Glutamatergic neuron (in vitro differentiated cells): ENCODE measurements at places on chromosomes 16 and 17.

DNA sequence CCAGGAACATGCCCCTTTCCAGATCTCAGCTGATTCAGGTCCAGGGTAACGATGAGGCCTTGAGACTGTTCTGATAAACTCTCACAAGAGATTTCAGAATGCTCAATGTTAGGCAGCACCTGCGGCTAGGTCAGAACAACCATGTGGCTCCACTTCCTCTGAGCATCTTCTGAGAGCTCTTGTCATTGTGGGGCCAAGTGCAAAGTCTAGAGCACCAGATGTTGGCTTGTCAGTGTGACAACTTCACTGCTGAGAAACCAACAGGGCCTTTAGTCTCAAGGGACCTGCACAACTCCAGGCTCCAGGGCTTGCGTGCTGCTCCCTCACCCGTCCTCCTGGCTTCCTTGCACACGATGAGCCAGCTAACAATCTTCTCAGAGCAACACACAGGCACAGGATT lies 29.0 kb downstream of the FCSK start:
- no peak overlapping the region for H3K27ac ChIP-seq
- no peaks in the 10 kb centered on the region for H3K4me1 ChIP-seq
- H3K4me3 ChIP-seq = no peak overlapping the region

DNA sequence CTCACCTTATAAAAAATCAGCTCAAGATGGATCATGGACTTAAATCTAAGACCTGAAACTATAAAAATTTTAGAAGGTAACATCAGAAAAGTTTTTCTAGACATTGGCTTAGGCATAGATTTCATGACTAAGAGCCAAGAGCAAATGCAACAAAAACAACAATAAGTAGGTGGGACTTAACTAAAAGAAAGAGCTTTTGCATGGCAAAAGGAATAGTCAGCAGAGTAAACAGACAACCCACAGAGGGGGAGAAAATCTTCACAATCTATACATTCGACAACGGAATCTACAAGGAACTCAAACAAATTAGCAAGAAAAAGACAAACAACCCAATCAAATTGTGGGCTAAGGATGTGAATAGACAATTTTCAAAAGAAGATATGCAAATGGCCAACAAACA lies 368.4 kb upstream of the KIF2B start:
- H3K4me3 ChIP-seq = no peak overlapping the region
- peaks cover 14% of the 10 kb centered on the region for H3K36me3 ChIP-seq
- no peaks in the 10 kb centered on the region for H3K4me1 ChIP-seq
- no peak overlapping the region for H3K27ac ChIP-seq
- H3K27me3 ChIP-seq = no peaks in the 10 kb centered on the region

GRCh38 chr16:66619534-66620428 lies 15.3 kb downstream of the CMTM3 start:
- H3K4me3 ChIP-seq = no peak overlapping the region
- no peak for DNase-seq
- no peaks in the 10 kb centered on the region for H3K36me3 ChIP-seq
- no peak overlapping the region for H3K27ac ChIP-seq
- peaks cover 5% of the 10 kb centered on the region for H3K27me3 ChIP-seq

- peaks cover 45% of the 10 kb centered on the region for H3K4me1 ChIP-seq
- H3K36me3 ChIP-seq = peaks cover 3% of the 10 kb centered on the region
- H3K27me3 ChIP-seq = peaks cover 25% of the 10 kb centered on the region
Measured at GRCh38 chr17:40350689-40351358, 13.7 kb downstream of the GJD3 start.

DNA sequence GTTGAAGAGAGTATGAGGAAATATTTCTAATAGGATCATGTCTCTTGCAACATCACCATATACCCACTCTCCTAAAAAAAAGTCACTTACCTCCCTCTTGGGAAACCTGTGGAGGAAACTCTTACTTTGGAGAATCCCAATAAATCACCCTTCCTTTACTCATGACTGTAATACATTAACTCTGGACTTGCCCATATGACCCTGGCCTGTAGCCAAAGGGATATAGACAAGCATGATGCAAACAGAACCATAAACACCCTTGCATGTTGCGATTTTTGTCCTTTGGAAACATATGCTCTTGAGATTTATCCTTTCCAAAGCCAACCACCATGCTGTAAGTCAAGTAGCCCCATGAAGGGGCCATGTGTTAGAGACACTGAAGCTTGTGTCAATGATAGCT lies 19.5 kb downstream of the CDH11 start:
- H3K27me3 ChIP-seq = no peaks in the 10 kb centered on the region
- H3K4me1 ChIP-seq = peaks cover 15% of the 10 kb centered on the region
- H3K36me3 ChIP-seq = no peaks in the 10 kb centered on the region
- DNase-seq = no peak

DNA sequence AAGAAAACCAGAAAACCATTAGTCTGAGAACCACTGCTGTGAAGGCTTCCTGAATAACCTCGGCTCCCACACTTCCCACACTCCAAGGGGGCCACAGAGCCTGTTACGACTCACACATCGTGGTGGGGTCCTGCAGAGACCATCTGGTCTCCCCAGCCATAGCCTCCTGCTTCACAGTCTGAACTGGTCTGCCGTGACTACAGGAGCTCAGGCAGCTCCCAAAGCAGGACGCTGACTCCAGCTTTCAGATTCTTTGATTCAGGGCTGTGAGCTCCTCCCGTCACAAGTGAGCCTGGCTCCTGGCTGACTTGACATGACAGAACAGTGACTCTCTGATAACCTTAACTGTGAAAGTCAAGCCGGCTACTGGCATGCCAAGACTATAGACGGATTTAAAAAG lies 37.8 kb downstream of the CYB5D2 start:
- no peaks in the 10 kb centered on the region for H3K36me3 ChIP-seq
- no peak overlapping the region for H3K27ac ChIP-seq
- peaks cover 2% of the 10 kb centered on the region for H3K27me3 ChIP-seq
- H3K4me1 ChIP-seq = no peaks in the 10 kb centered on the region
- no peak for DNase-seq
- H3K4me3 ChIP-seq = no peak overlapping the region

DNA sequence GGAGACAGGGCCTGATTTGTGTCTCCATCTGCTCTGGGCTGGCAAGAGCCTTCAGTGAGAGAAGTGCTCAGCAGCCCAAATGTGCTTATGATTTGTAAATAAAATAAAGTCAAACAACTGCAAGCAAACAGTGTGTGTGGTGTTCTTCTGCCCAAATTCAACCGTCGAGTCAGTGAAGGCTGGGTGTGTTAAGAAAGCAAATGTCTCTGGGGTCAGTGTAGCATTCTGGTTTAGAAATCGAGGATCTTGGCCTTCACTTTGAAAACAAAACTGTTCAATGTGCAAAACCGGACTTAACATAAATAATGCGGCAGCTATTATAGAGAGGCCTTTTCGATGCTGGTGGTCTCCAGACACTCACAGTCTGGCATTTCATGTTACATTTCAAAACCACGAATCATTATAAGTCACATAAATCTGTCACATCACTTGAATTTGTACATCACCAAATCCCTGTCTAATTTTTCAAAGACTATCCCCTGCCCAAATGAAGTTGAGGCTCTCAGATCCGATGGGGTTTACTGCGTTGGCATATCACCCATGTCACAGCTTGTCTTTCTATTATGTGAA lies 158.6 kb upstream of the MYOCD start:
- H3K4me1 ChIP-seq = peaks cover 14% of the 10 kb centered on the region
- no peaks in the 10 kb centered on the region for H3K36me3 ChIP-seq
- no peak for DNase-seq
- H3K27me3 ChIP-seq = no peaks in the 10 kb centered on the region
- no peak overlapping the region for H3K27ac ChIP-seq

DNA sequence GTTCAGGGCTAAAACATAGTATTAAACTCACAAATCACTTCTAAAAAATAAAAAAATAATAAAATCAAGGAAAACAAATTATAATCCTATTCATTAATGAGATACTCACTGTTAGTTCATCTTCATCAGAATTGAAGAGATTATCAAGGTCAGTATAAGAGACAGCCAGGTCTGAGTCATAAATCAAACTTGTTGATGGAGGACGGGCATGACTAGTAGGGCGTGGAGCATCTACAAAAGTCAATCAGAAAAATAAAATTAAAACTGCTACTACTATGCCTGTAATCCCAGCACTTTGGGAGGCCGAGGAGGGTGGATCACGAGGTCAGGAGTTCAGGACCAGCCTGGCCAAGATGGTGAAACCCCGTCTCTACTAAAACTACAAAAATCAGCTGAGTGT lies 59.1 kb upstream of the INTS2 start:
- H3K4me3 ChIP-seq = no peak overlapping the region
- no peak overlapping the region for H3K27ac ChIP-seq
- no peaks in the 10 kb centered on the region for H3K4me1 ChIP-seq
- DNase-seq = no peak
- H3K36me3 ChIP-seq = no peaks in the 10 kb centered on the region

- peaks cover 3% of the 10 kb centered on the region for H3K27me3 ChIP-seq
- no peak overlapping the region for H3K27ac ChIP-seq
- H3K4me1 ChIP-seq = no peaks in the 10 kb centered on the region
- no peak overlapping the region for H3K4me3 ChIP-seq
- no peaks in the 10 kb centered on the region for H3K36me3 ChIP-seq
Measured at GRCh38 chr17:35315283-35315682, 58.1 kb downstream of the SLFN11 start.

DNA sequence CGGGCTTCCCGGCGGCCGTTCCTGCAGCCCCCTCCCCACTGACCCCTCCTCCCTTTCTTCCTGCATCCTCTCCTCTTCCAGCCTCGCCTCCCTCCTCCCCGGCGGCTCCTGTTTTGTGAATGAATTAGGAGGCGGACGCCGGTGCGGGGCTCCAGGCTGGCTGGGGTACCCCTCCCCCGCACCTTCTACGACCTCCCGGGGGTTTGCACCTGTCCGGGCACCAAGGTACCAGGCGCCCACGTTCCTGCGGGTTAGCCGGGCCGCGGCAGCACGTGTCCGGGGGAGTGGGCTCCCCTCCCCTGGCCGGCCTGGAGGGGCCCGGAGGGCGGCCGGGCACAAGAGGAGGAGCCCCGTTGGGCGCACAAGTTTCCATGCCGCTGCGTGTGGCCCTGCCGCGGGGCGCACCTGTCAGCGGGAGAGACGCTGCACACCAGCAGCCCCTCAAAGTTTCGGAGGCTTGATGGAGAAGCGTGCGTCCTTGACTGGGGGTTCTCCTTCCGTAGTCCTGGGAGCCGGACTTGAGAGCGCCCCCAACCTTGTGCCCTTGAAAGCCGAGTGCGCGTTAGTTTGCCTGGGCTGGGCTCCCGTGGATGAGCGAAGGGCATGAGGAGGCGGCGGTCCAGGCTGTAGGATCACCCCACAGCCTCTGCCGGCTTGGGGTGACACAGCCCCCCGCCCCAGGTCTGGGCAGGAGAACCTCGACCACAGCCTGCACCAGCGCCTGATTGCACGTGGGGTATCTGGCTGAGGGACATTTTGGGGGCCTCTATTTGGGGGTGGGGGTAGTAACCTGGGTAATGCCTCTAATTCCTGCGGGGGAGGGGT lies 1.2 kb downstream of the HAS3 start:
- DNase-seq = peak; percentile 36

- peaks cover 27% of the 10 kb centered on the region for H3K4me1 ChIP-seq
- H3K27ac ChIP-seq = peak overlapping the region; percentile 89
- H3K36me3 ChIP-seq = no peaks in the 10 kb centered on the region
- H3K27me3 ChIP-seq = peaks cover 3% of the 10 kb centered on the region
- H3K4me3 ChIP-seq = no peak overlapping the region
Measured at GRCh38 chr17:29749045-29749825, 126.5 kb upstream of the CORO6 start.

DNA sequence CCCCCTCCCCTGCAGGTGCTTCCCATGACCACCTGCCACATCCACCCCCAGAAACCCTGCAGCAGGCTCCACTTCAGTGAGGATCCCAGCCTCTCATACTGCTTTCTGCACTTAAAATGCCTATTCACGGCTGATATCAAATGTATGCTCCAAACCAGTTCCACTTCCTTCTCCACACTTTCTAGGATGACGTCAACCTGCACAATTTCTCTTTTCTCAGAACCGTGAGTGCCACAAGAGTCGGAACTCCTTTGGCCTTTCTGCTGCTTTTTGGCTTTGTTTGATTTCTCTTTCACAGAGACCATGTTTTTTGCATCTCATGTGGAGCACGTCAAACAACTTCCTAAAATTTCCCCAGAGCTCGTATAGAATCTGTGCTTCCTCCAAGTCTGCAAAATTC lies 378.8 kb upstream of the TNRC6C start:
- no peak overlapping the region for H3K27ac ChIP-seq
- peaks cover 1% of the 10 kb centered on the region for H3K4me1 ChIP-seq
- H3K36me3 ChIP-seq = no peaks in the 10 kb centered on the region
- DNase-seq = no peak

- H3K27ac ChIP-seq = no peak overlapping the region
- peaks cover under 1% of the 10 kb centered on the region for H3K36me3 ChIP-seq
- H3K4me3 ChIP-seq = no peak overlapping the region
- DNase-seq = no peak
Measured at GRCh38 chr16:54006693-54007092, 279.9 kb downstream of the IRX3 start.

- H3K36me3 ChIP-seq = peaks cover 13% of the 10 kb centered on the region
- H3K4me3 ChIP-seq = no peak overlapping the region
- DNase-seq = no peak
- H3K27ac ChIP-seq = no peak overlapping the region
- no peaks in the 10 kb centered on the region for H3K4me1 ChIP-seq
- peaks cover 2% of the 10 kb centered on the region for H3K27me3 ChIP-seq
Measured at GRCh38 chr17:63023049-63023448, 57.0 kb downstream of the TANC2 start.

GRCh38 chr16:81582655-81583441 lies 138.2 kb downstream of the CMIP start:
- peaks cover 3% of the 10 kb centered on the region for H3K27me3 ChIP-seq
- H3K27ac ChIP-seq = peak overlapping the region; percentile 84
- no peak for DNase-seq
- no peak overlapping the region for H3K4me3 ChIP-seq
- peaks cover 34% of the 10 kb centered on the region for H3K4me1 ChIP-seq

GRCh38 chr16:2238150-2238837 lies 2.0 kb downstream of the DNASE1L2 start:
- no peak for DNase-seq
- H3K27ac ChIP-seq = no peak overlapping the region
- no peaks in the 10 kb centered on the region for H3K4me1 ChIP-seq
- no peak overlapping the region for H3K4me3 ChIP-seq
- peaks cover 4% of the 10 kb centered on the region for H3K27me3 ChIP-seq
- H3K36me3 ChIP-seq = no peaks in the 10 kb centered on the region

GRCh38 chr16:88264641-88265285 lies 118.0 kb upstream of the ZNF469 start:
- peak overlapping the region; percentile 52 for H3K27ac ChIP-seq
- H3K36me3 ChIP-seq = no peaks in the 10 kb centered on the region
- H3K4me1 ChIP-seq = peaks cover 15% of the 10 kb centered on the region
- H3K4me3 ChIP-seq = no peak overlapping the region
- peaks cover 6% of the 10 kb centered on the region for H3K27me3 ChIP-seq
